T-helper 2 cell treated with Interferon-gamma antibody and Interleukin-4, amounts not matched to agents 100 ng/mL and 5 ng/mL, for 36 hours (primary cell): ENCODE measurements at places on chromosomes 12 and 14. TPM values are rescaled to one million over a fixed set of nuclear protein-coding genes. Genes with fewer than 3 reads are reported as not detected.

Gene C3AR1
- 3.6 TPM in 2 replicates for total RNA-seq

Gene PMCH
- 2.8 and 3.6 TPM in 2 replicates for total RNA-seq

Gene TAS2R43
- total RNA-seq, result 0.55 and 1.2 TPM in 2 replicates

Gene RD3L
- total RNA-seq, result not detected in 2 replicates

Gene RNF212B
- not detected in 2 replicates for total RNA-seq

Gene KICS2
- total RNA-seq, result 9.8 and 10.6 TPM in 2 replicates

Gene LMO3
- total RNA-seq, result not detected in 2 replicates

Gene ANP32D
- total RNA-seq, result not detected in 2 replicates

Gene BMP4
- 0.55 and 1.0 TPM in 2 replicates for total RNA-seq

Gene TOMM20L
- total RNA-seq, result not detected in 2 replicates

Gene COL2A1
- 0.32 TPM in 1 of 2 replicates, not detected in the other for total RNA-seq

Gene TBX3
- not detected in 2 replicates for total RNA-seq

Gene IL26
- 0.39 and 0.41 TPM in 2 replicates for total RNA-seq

Gene CACNB3
- 7.1 and 10.4 TPM in 2 replicates for total RNA-seq

Gene PLBD1
- not detected in 2 replicates for total RNA-seq

Gene EMC9
- total RNA-seq, result 22.1 and 23.3 TPM in 2 replicates

Gene PYGL
- 0.66 and 1.0 TPM in 2 replicates for total RNA-seq

Gene UNC79
- 0.02 TPM in 1 of 2 replicates, not detected in the other for total RNA-seq

Gene SLC2A3
- 280 and 289 TPM in 2 replicates for total RNA-seq
